CD4-positive, alpha-beta T cell treated with Interleukin-15 for 4 hours (primary cell): ENCODE measurements at places on chromosomes 16 and 17.

DNA sequence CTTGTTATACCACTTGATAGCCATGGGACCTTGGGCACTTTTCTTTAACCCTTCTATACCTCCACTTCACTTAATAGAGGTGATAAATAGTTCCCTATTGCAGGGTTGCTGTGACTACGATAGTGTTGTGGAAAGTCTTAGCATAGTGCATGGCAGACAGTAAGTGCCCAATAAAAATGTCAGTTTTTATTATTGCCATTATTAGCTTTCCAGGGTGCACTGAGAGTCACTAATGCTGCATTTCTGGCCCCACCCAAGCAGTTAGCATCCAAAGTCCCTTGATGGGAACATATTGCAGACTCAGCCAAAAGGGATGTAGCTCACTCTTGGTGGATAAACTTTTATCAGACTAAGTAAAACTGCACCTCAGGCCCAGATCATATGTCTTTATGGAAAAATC lies 41.5 kb upstream of the TEKT3 start:
- DNase-seq, result no peak

- no peak for DNase-seq
Observed at GRCh38 chr16:71666928-71667707, 41.1 kb downstream of the MARVELD3 start.

GRCh38 chr17:80813318-80813717 lies 178.3 kb upstream of the CHMP6 start:
- no peak for DNase-seq

DNA sequence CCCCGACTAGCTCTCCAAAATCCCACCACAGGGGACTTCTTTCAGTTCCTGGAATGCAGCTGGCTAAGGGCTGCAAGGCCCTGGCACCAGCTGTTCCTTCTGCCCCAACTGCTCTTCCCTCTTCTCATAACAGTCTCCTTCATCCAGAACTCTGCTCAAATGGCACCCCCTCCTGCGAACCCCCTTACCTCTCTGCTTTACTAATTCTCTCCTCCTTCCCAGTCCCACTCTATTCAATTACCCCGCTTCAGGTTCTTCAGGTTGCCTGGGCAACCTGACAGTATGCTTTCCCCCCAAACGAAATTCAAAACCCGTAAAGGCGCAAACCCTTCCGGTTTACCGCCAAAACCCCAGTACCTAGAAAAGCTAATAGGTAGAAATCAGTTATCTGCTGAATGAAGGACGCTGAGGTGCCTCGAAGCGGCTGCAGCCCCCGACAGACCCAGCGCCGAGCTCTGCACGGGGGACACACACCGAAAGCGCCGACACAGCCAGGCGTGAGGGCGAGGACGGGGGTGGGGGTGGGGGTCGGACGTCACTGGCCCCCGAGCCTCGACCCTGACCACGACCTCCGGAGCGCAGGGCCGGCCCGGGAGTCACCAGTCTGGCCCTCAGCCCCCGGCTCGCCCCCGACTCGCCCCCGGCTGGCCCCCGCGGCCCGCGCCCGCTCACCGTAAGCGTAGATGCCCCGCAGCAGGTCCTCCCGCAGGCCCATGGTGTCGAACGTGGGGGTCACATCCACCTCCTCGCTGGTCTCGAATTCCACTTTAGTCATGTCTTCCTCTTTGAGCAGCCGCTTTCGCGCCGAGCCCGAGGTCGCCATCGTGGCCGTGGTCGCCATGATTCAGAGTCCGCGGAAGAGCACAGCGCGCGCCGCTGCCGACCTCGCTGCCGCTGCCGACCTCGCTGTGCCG lies 550 bp downstream of the EIF4A3 start:
- peak; percentile 20 for DNase-seq

- no peak for DNase-seq
Observed at GRCh38 chr17:77889866-77890760, 68.4 kb upstream of the TNRC6C start.

- DNase-seq, result no peak
Observed at GRCh38 chr17:49510059-49510719, 15.1 kb downstream of the NGFR start.

- DNase-seq, result no peak
Observed at GRCh38 chr16:73166947-73167550, 119.1 kb upstream of the ZFHX3 start.

DNA sequence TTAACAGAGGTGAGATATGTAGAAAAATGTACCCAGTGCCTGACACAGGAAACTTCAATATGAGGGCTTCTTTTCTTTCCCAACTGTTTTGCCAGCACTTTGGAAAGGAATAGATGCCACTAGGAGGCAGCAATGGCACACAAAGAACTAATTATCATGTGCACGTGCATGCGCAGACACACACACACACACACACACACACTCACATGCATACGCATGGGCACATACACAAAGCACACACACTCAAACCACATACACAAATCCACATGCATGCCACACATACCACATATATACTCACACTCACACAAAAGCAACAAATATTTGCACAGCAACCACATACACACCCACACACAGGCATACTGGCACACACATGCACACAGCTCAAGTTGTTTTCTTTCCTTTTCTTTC lies 8.8 kb upstream of the CEP112 start:
- DNase-seq, result peak; percentile 65

DNA sequence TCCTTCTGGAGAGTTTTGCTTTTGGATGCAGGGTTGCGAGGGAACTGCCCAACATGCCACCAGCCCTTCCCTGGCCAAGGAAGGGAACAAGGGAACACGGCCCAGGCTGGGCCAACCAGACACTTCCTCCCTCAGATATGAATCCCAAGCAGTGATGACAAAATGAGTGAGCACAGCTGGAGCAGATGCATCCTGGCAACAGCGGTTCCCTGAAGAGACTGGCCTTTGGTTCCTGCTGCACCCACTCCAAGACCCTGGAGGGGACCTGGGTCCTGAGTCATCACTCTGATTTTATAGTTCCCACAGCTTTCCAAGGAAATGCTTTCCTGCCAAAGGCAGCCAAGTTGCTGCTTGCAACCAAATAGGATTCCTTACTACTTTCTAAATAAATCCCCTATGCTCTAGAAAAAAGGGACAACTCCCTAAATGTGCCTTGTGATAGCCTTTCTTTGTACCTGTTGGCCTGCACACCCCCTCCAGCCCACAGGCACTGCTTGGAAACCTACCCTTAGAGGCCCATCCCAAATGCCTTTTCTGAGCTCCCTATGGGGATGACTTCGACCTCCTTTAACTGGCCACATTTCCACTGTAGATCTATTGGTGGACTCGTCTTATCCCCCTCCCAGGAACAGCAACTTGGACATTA lies 5.3 kb downstream of the ST3GAL2 start:
- no peak for DNase-seq

DNA sequence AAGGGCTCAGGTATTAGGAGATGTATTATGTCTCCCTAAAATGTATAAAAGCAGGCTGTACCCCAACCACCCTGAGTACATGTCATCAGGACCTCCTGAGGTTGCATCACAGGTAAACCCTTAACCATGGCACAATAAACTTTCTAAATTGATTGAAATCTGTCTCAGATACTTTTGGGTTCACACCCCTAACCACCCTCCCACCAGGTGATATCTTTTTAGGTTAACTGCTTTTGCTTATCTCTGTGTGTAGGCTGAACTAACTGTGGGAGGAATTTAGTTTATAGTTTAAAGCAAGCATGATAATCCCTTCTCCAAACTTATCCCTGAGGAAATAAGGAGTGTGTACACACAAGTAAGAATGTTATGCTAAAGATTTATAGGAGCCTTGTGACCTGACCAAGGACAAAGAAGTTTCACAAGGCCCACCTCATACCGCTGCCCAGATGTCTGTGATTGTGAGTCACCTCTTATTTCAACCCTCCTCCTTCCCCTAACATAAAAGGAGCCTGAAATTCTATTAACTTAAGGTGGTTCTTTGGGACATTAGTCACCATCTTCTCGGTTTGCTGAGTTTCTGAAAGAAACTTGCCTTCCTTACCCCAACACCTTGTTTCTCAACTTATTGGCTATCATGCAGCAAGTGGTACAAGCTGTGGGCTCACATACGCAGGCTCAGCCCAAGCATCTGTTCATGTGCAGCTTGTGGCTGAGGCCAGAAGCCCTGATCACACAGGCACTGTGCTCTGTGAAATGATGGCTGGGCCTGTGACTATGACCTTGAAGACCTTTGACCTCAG lies 11.3 kb downstream of the PRSS22 start:
- peak; percentile 14 for DNase-seq

- peak; percentile 32 for DNase-seq
Observed at GRCh38 chr16:79217375-79218011, 383.0 kb downstream of the MAF start.

DNA sequence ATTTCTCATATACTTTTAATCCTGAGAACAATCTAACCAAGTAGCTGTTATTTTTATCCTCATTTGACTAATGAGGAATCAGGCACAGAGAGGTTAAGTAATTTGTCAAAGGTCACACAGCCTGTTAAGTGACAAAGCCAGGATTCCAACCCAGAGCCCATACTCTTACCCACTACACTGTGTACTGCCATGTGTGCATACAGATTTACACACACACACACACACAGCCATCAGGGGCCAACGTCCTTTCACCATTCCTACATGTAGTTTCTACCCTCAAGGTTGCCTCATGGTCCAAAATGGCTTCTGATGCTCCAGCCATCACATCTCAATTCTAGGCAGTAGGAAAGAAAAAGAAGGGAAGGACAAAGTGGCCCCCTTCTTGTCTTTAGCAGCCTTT lies 22.1 kb downstream of the TMEM186 start:
- no peak for DNase-seq

- DNase-seq, result peak; percentile 48
Observed at GRCh38 chr17:80034791-80035686, 633 bp downstream of the TBC1D16 start.

DNA sequence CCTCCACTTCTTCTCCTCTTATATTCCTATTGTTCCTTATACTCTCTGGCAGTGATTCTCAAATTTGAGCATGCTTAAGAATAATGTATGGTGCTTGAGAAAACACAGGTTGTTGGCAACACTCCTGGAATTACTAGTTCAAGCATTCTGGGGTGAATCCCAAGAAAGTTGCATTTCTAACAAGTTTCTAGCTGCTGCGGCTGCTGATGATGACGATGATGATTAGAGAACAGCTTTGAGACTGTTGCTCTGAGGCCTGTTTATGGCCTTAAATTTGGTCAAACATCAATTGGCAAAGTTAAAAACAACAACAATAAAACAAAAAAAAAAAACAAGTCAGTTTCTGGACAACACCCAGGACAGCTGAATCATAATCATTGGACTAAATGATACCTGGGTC lies 961.9 kb downstream of the CDH11 start:
- DNase-seq, result no peak

- no peak for DNase-seq
Observed at GRCh38 chr16:55534756-55535155, 25.9 kb downstream of the LPCAT2 start.

- DNase-seq, result no peak
Observed at GRCh38 chr16:86574646-86575045, 3.7 kb upstream of the FOXL1 start.

DNA sequence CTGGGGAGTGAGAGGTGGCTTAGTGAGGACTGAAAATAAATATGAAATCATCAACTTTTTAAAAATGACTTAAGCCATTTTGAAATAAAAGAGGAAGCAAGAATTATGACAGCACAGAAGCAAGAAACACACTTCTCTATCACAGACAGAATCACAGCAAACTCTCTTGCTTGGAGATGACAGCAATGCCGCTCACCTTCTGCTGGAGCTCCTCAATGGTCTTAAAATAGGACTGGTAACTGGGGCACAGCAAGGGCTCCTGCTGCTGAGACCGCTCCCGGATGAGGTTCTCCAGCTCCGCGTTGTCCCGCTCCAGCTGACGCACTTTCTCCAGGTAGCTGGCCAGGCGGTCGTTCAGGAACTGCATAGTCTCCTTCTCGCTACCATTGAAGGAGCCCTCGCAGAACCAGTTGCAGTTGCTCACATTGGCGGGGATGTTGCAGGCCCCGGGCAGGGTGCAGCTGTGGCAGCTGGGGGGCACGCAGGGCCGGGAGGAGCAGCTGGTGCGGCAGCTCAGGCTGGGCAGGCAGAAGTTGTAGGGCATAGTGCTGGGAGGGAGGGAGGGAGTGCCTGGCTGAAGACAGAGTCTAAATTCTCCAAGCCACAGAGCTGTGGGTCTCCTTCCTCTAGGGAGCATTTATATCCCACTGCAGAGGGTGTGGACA lies at the start of gene KRT31:
KRT31 (minus strand) TSS at position 613 of the 665 bp plus-strand sequence; CDS start at position 544, 69 bp downstream.
- no peak for DNase-seq

DNA sequence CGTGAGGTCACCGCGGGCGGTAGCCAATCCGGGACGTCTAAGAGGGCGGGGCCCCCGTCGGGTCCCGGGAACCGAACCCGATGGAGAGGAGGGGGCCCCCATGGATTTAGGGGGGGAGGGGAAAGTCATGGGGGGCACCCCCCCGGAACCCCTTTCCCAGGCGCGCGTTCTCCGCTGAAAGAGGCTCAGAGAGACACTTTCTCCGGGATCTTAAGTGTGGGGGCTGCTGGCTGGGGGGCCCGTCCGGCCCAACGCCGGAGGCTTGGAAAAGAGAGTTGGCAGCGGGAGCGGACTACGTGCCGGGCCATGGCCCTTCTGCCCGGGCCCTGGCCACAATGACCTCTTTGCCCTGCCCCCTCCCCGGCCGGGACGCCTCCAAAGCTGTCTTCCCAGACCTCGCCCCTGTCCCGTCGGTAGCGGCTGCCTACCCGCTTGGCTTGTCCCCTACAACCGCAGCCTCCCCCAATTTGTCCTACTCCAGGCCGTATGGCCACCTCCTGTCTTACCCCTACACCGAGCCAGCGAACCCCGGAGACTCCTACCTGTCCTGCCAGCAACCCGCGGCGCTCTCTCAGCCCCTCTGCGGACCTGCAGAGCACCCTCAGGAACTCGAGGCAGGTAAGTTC lies at the start of gene DLX4:
DLX4 (plus strand) TSS at position 57 of the 626 bp plus-strand sequence; CDS start at position 336, 279 bp downstream.
- no peak for DNase-seq

- no peak for DNase-seq
Observed at GRCh38 chr16:67393788-67394154, 473 bp upstream of the TPPP3 start.

DNA sequence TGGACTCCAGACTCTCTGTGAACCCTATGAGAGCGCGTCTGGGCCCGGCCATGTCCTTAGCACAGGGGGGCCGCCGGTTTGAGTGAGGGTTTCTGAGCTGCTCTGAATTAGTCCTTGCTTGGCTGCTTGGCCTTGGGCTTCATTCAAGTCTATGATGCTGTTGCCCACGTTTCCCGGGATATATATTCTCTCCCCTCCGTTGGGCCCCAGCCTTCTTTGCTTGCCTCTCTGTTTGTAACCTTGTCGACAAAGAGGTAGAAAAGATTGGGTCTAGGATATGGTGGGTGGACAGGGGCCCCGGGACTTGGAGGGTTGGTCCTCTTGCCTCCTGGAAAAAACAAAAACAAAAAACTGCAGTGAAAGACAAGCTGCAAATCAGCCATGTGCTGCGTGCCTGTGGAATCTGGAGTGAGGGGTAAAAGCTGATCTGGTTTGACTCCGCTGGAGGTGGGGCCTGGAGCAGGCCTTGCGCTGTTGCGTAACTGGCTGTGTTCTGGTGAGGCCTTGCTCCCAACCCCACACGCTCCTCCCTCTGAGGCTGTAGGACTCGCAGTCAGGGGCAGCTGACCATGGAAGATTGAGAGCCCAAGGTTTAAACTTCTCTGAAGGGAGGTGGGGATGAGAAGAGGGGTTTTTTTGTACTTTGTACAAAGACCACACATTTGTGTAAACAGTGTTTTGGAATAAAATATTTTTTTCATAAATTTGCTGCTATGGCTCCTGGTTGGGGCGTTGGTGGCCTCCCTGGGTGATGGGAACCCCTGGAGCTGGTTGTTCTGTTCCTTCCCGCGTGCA lies 23.1 kb downstream of the STAT5A start:
- DNase-seq, result no peak

GRCh38 chr17:72900654-72900971 lies 191.9 kb downstream of the SLC39A11 start:
- DNase-seq, result no peak

GRCh38 chr16:68064791-68065365 lies 20.3 kb upstream of the NFATC3 start:
- peak; percentile 82 for DNase-seq

GRCh38 chr16:70752426-70752825 lies 48.5 kb downstream of the VAC14 start:
- DNase-seq, result no peak
